ENCODE measurements at places on chromosomes 7 and 10.

DNA sequence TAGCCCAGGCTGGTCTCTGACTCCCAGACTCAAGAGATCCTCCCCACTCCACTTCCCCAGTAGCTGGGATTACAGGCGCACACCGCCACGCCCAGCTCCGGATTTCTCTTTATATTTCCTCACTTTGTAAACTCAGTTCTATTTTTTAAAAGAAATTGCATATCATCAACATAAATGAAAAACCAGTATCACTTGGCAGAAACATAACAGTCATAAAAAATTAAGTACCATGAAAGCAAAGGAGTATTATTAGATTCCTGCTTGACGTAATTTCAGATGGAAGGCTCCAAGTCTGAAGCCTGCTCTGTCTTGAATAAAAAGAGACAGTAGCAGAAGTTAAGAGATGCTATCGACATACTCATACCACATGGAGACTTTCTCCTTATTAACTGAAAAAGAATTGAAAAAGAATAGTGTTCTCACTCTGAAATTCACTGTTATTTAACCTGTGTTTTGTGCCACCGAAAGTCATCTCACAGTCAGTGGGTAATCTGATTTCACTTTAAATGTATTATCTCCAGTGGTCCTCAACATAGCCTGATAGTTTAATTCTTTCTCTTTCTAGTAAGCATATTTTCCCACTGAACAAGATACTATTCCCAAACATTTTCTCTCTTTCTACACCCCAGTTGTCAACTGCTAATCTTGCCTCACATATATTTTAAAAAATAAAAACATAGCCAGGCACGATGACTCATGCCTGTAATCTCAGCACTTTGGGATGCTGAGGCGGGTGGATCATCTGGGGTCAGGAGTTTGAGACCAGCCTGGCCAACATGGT, 40.3 kb upstream of the ADRB1 start:
- DNase-seq, result no peak

- DNase-seq, result no peak
Observed at GRCh38 chr7:90216080-90216674, 4.6 kb downstream of the STEAP2 start.

- DNase-seq, result no peak
Observed at GRCh38 chr10:80670774-80671173, 133.1 kb downstream of the SH2D4B start.

GRCh38 chr10:101295261-101295660, 58.7 kb upstream of the BTRC start:
- no peak for DNase-seq

GRCh38 chr10:62804356-62805230, at the start of gene ADO:
Gene ADO (plus strand): TSS chr10:62804720. CDS start chr10:62805060, 340 bp downstream.
- peak; percentile 86 for DNase-seq

- no peak for DNase-seq
Observed at GRCh38 chr7:138233189-138233588, 156.9 kb downstream of the AKR1D1 start.

- DNase-seq, result no peak
Observed at GRCh38 chr7:74489997-74490945, 36.6 kb downstream of the GTF2IRD1 start.

GRCh38 chr10:104391150-104391968, 37.7 kb downstream of the CFAP58 start:
- no peak for DNase-seq

GRCh38 chr7:66771795-66772194, 31.3 kb downstream of the RABGEF1 start:
- no peak for DNase-seq

- DNase-seq, result no peak
Observed at GRCh38 chr7:17205910-17206309, 92.5 kb upstream of the AHR start.
